CD4-positive, alpha-beta T cell treated with Interleukin-2 at 100 ng/mL for 4 hours (primary cell): ENCODE measurements at places on chromosomes 11 and 22.
A peak's percentile ranks its signal among the peaks of the same experiment; 100 is the strongest.

- peak; percentile 58 for DNase-seq
Measured at GRCh38 chr22:36160499-36160942, at the start of gene APOL3. APOL3 (minus strand) TSS chr22:36160755; CDS start chr22:36149055, 11,700 bp downstream.

- DNase-seq, result no peak
Measured at GRCh38 chr22:47066616-47066905, 304.1 kb downstream of the TBC1D22A start.

- no peak for DNase-seq
Measured at GRCh38 chr11:21148376-21148775, 479.0 kb downstream of the NELL1 start.

DNA sequence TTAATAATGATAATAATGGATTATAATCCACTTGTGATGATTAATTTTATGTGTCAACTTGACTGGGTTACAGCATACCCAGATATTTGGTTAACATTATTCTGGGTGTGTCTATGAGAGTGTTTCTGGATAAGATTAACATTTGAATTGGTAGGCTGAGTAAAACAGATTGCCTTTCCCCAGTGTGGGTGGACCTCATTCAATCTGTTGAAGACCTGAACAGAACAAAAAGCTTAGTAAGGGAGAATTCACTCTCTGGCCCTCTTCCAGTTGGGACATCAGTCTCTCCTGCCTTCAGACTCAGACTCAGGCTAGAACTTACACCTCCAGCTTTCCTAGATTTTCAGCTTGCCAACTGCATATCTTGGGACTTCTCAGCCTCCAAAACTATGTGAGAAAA lies 37.3 kb upstream of the RRAS2 start:
- no peak for DNase-seq

DNA sequence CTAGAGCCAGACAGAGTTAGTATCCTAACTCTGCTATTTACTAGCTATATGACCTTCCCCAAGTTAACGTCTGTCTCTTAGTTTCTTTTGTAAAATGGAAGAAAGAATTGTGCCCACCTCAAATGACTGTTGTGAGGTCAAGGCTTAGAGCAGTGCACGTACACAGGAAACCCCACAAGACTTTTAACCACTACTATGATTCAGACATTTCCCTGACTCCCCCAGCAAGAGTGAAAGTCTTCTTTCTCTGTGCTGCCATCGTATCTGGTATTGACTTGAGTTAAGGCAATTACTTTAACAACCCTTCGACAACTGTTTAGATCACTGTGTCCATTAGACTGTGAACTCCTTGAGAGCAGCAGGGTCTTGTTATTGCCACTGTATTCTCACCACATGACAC lies 2.6 kb upstream of the OR52W1 start:
- DNase-seq, result peak; percentile 27

- no peak for DNase-seq
Measured at GRCh38 chr11:123454796-123455195, 24.7 kb downstream of the GRAMD1B start.

DNA sequence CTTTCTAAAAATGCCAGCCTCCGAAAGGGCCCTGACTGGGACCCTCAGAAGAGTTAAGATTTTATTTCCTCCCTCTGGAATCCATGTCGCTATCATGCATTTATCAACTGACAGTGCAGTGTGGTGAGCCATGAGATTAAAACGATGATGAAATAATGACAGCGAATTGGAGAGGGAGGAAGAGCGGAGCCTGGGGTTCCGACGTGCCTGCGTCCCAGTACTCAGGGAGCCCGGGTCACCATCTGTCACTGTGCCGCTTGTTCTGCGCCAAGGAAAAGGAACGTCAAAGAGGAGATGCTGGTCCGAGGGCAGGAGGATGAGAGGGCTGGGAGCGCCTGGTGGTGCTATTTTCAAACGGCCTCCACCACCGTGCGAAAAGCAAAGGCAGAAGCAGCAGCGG lies 46.2 kb downstream of the MACROD1 start:
- no peak for DNase-seq

DNA sequence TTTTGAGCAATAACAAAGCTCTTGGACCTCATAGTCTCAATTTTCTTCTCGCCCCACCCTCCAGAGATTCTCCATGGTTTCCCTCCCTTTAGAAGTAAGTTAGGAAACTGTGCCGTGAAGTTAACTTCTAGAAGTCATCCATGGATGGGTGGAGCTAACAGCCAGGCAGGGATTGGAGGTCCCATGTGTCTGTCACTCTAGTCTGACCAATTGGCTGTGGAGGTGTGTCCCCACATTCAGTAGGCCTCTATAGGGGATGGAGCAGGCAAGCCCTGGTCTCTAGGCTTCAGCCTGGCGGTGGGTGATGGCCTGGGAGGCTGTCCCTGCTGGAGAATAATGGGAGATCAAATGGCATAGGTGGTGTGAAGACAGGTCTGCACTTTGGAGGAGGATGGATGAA lies 50.7 kb downstream of the TP53I11 start:
- DNase-seq, result peak; percentile 13

DNA sequence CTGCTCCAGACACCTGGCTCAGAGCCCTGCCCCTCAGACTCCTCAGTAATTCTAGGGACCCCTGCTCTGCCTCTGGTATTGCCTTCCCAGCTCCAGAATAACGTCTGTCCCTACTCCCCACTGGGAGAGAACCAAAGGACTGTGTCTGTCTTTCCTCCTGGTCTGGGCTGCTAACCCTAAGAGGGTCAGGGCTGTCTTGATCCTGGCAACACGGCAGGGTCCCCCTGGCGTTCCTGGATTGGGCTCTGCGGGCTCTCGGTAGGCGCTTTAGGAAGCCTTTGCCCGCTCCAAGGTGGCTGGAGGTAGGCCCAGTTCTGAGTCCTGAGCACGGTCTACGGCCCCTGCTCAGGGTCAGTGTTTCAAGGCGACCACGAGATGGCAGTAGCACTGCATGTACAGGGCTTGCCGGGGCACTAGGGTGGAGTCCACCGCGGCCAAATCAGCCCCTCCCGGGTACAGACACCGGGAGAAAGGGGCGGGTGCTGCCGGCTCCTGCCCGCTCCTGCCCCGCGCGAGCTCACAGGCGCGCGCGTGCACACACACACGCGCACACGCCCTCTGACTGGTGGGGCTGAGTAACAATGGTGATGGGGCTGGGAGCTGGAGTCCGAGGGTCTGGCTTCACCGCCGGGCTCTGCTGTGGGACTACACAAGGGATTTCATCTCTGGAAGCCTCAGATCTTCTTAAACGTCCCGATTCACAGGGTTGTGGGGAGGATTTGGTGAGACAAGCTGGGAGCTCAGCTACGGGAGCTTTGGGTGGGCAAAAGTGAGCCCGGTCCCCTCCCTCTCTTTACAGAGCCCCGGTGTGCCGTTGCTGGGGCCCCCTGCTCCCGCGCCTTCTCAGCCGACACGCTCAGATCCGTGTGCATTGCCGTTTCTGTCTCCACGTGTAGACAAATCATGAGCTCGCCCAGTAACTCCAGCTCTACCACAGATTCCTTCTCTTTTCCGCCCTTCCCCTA lies 30.1 kb upstream of the HMOX1 start:
- DNase-seq, result peak; percentile 89

GRCh38 chr11:117664897-117665296 lies 132.1 kb downstream of the DSCAML1 start:
- DNase-seq, result no peak

GRCh38 chr11:6667733-6668374 lies 12.2 kb upstream of the DCHS1 start:
- peak; percentile 69 for DNase-seq

- no peak for DNase-seq
Measured at GRCh38 chr11:13679768-13680167, 11.3 kb downstream of the FAR1 start.

DNA sequence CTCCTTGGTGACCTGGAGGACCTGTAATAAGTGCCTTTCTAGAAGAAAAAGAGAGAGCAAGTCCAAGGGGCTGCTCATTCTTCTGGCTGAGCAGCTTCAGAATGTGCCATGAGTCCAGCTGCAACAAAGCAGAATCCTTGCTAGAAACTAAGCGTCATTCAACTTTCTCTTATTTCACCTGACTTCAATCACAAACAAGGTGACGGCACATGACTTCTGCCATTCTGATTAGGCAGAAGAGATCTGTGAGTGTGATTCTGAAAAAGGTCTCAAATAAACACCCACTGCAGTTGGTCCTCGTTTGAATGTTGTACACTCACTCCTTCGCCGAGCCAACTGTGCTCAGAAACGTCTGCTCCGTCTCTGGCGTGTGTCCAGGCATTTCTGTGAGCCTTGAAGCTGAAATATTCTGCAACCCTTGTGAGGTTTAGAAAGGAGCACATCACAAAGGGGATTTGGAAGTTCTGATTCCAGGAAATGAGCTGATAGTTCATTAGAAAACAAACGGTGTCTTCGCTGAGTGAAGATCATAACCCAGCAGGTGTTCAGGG lies 623.8 kb upstream of the KIRREL3 start:
- no peak for DNase-seq

GRCh38 chr11:33931067-33931466 lies 39.2 kb upstream of the LMO2 start:
- DNase-seq, result no peak

GRCh38 chr22:45149671-45150070 lies 14.1 kb upstream of the NUP50 start:
- no peak for DNase-seq

DNA sequence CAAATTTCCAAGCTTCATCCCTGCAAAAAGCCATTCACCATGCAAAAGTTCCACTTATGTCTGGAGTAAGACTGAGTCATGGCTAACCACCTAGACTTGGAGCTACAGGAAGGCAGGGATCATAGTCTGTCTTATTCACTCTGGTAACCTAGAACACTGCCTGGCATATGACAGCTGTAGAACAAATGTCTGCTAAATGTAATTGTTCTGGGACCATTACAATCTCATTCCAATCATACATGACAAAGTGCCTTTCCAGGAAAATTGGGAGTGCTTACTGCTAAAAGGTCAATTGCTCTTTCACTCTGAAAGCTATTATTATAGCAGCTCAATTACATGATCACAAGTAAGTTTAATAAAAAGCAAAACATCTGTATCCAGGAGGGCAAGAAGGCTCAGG lies 99.1 kb upstream of the CHRM4 start:
- no peak for DNase-seq

DNA sequence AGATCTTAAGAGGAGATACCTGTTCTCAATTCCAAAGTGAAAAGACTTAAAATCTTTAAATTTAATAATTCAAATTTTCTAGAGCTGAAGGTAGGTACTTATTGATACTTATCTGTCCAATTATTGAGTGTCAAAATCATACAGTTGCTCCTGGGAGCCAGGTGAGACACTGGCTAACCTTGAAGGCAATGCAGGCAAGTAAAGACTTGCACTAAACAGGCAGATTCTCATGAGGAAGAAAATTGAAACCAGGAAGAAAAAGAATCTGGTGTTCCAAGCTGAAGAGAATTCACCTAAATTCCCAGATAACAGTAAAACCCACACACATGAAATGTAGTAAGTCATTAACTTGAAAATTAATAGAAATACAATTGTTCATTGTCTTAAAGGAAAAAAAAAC lies 30.3 kb downstream of the VSIG10L2 start:
- no peak for DNase-seq

GRCh38 chr22:30918761-30919160 lies 49.8 kb downstream of the MORC2 start:
- DNase-seq, result no peak

GRCh38 chr11:65593518-65594414 lies 1.8 kb downstream of the KCNK7 start:
- peak; percentile 48 for DNase-seq

GRCh38 chr11:27354359-27354965 lies 8.6 kb downstream of the CCDC34 start:
- DNase-seq, result no peak

DNA sequence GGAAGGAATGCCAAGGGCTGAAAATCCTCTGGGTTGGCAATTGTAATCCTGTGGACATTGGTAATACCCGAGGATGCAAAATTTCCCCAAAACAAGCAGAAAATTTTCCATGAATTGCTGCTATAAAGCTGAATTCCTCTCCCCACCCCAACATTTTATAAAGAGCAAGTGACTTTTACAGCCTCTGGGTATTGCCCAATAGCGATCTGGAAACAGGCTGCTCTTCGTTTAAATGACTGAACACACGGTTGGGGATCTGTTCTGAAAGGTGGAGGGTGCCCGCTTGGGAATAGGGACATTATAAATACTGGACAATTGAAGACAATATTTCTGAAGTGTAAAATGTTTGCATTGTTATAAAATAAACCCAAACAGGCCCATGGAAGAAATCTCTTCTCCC lies 20.6 kb downstream of the EHF start:
- DNase-seq, result no peak

DNA sequence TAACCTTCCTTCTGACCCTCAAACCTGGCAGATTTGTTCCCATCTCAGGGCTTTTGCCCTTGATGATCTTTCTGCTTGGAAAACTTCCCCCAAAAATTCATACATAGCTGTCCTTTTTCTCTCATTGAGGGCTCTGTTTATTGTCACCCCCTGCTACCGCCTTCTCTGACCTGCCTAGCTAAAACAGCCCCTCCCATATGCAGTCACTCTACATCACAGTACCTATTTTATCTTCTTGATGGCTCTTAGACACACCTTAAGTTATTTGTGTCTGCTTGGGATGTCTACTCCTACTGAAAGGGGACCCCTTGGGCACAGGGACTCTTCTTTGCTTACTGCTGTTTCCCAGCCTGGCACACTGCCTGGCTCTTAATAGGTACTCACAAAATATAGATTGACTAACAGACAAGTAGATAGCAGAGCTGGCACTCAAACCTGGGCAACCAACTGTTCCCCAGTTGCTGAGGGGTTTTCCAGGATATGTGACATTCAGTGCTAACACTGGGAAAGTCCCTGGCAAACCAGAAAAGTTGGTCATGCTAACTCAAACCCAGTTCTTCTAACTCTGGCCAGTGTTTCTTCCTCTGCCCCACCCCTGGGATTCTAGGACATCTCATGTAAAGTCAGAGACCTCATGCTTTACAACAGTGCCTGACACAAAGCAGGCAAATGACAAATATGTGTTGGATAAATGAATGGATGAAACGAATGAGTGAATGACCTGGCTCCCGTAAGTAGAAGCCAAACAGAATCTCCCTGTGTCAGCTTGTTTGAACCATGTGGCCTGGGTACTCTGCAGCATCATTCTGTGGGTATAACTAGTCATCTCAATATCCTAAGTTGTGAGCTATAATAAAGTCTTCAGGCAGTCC lies 19.8 kb upstream of the FJX1 start:
- no peak for DNase-seq

GRCh38 chr22:42881298-42881697 lies 24.2 kb upstream of the ARFGAP3 start:
- no peak for DNase-seq

- DNase-seq, result no peak
Measured at GRCh38 chr11:122189229-122189628, 73.2 kb upstream of the BLID start.

DNA sequence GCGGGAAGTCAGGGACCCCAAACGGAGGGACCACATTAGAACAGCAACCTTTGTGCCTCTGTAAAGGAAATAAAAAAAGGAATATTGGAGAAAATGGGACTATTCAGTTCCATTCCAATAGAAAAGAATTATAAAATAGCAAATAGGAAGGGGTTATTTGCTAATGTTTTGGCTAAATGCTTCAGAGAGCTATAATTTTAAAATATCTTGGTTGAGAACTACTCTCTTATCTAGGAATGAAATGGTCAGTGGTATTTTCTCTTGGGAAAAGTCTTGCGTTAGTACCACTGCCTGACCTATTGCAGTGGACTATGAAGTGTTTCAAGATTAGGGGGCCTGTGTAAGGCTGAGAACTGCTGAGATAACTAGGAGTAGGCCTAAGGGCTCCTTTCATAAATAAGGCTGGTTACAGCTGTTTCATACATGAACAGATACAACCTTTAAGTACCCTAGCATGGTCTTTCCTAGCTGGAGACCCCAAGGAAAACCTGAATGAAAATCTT lies 6.9 kb upstream of the WEE1 start:
- DNase-seq, result no peak

- no peak for DNase-seq
Measured at GRCh38 chr22:43179911-43180195, 7.1 kb downstream of the TTLL12 start.

- no peak for DNase-seq
Measured at GRCh38 chr11:125455851-125456250, 40.2 kb downstream of the FEZ1 start.
